A549 treated with AZD2906 at 1 μM for 4 hours (cell line): ENCODE measurements at places on chromosomes 1 and 21. TPM values are rescaled to one million over a fixed set of nuclear protein-coding genes. Genes with fewer than 3 reads are reported as not detected.

IQCC gene
- 1.4 to 2.1 TPM (median 1.8 TPM) in 5 replicates for total RNA-seq

TEKT2 gene
- 0.09 TPM in 1 of 5 replicates, not detected in the others for total RNA-seq

KCNN3 gene
- total RNA-seq: 0.03 to 0.06 TPM (median 0.05 TPM) in 5 replicates

TCEA3 gene
- total RNA-seq: 0.34 to 0.70 TPM (median 0.62 TPM) in 5 replicates

OR2T33 gene
- not detected in 5 replicates for total RNA-seq

FAM72D gene
- 4.5 to 6.4 TPM (median 5.5 TPM) in 5 replicates for total RNA-seq

LRRIQ3 gene
- total RNA-seq: 0.50 to 0.87 TPM (median 0.77 TPM) in 5 replicates

OR6P1 gene
- not detected in 5 replicates for total RNA-seq

LRRC41 gene
- 36.6 to 42.8 TPM (median 41.8 TPM) in 5 replicates for total RNA-seq

CYP4A22 gene
- not detected in 5 replicates for total RNA-seq

NBPF10 gene
- total RNA-seq: 0.92 to 1.3 TPM (median 1.2 TPM) in 5 replicates

LAX1 gene
- 0.11 TPM in 1 of 5 replicates, not detected in the others for total RNA-seq

GJB5 gene
- total RNA-seq: 0.06 to 0.15 TPM (median 0.12 TPM) in 4 of 5 replicates, not detected in the other

CSDE1 gene
- 114 to 170 TPM (median 119 TPM) in 5 replicates for total RNA-seq

INKA2 gene
- total RNA-seq: 1.9 to 2.4 TPM (median 2.1 TPM) in 5 replicates

HES4 gene
- total RNA-seq: 17.8 to 65.9 TPM (median 57.8 TPM) in 5 replicates

OR2AK2 gene
- not detected in 5 replicates for total RNA-seq

IFNLR1 gene
- total RNA-seq: 0.79 to 1.1 TPM (median 0.91 TPM) in 5 replicates

TMPRSS15 gene
- total RNA-seq: not detected in 5 replicates

PDZK1IP1 gene
- total RNA-seq: 6.1 to 8.7 TPM (median 8.0 TPM) in 5 replicates

PRAMEF6 gene
- not detected in 5 replicates for total RNA-seq

PLA2G4A gene
- total RNA-seq: 7.6 to 9.8 TPM (median 8.8 TPM) in 5 replicates

DIO1 gene
- total RNA-seq: not detected in 5 replicates

HPCAL4 gene
- 0.21 to 0.27 TPM (median 0.23 TPM) in 5 replicates for total RNA-seq

DAB1 gene
- not detected in 5 replicates for total RNA-seq

KIF21B gene
- 1.2 to 1.9 TPM (median 1.8 TPM) in 5 replicates for total RNA-seq

ADCY10 gene
- total RNA-seq: 0.02 to 0.13 TPM (median 0.07 TPM) in 4 of 5 replicates, not detected in the other

GPR25 gene
- not detected in 5 replicates for total RNA-seq

ALX3 gene
- total RNA-seq: not detected in 5 replicates

CD5L gene
- not detected in 5 replicates for total RNA-seq

DVL1 gene
- 41.0 to 73.2 TPM (median 64.0 TPM) in 5 replicates for total RNA-seq

SMPDL3B gene
- 1.1 to 1.6 TPM (median 1.3 TPM) in 5 replicates for total RNA-seq

NUAK2 gene
- 21.3 to 27.0 TPM (median 24.7 TPM) in 5 replicates for total RNA-seq

FAM72B gene
- total RNA-seq: 5.3 to 6.8 TPM (median 5.8 TPM) in 5 replicates

PRELP gene
- 0.01 TPM in 2 of 5 replicates, not detected in the others for total RNA-seq
